Stimulated activated CD4-positive, alpha-beta T cell treated with anti-CD3 and anti-CD28 coated beads, Interleukin-15, amount 100 ng/mL, for 1 hour (primary cell): ENCODE measurements at places on chromosomes 1 and 21.

DNA sequence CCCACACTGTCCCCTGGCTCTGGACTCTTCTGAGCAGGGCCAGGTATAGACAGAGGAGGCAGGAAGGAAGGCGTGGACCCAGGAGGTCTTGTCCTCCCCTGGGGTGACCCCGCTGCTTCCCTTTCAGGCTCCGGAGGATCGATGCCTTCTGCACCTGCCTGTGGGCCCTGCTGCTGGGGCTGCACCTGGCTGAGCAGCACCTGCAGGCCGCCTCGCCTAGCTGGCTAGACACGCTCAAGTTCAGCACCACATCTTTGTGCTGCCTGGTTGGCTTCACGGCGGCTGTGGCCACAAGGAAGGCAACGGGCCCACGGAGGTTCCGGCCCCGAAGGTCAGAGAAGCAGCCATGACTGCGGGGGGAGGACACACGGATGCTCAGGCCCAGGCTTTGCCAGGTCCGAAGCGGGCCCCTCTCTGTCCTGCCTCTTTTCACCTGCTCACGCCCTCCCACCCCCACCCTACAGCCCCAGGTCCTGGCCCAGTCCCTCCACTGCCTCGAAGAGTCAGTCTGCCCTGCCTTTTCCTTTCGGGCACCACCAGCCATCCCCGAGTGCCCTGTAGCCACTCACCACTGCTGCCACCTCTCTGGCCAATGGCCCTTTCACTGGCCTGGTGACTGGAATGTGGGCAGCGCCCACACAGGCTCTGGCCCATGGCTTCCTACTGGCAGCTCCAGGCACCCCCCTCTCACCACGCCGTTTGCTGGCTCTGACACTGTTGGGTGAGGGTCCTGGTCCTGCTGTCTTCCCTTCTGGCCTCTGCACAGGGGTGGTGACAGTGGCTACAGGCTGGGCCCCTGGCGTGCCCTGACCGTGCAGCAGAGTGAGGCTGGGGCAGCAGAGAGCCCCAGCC lies 13.5 kb downstream of the TMEM201 start:
- DNase-seq, result no peak

DNA sequence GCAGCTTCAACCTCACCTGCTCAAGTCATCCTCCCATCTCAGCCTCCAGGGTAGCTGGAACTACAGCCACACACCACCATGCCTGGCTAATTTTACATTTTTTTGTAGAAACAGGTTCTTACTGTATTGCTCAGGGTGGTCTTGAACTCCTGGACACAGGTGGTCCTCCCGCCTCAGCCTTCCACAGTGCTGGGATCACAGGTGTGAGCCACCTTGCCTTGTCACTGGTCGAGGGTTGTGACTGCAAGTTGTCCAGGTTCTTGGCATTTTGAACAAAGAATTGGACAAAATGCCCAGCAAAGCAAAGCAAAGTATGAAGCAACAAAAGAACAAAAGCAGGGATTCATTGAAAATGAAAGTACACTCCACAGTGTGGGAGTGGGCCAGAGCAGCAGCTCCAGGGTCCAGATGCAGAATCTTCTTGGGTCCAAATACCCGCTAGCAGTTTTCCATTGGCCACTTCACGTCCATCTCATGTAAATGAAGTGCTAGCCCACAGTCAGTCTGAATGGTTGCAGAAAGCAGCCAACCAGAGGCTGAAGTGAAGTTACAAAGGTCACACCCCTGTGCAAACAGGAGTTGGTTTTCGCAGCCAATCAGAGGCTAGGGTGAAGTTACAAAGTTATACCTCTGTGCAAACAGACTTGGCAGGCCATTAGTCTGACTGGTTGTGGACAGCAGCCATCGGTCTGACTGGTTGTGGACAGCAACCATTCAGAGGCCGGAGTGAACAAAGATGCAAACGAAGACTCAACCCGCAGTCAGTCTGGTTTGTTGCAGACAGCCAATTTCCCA lies 109.5 kb upstream of the KIF26B start:
- no peak for DNase-seq

DNA sequence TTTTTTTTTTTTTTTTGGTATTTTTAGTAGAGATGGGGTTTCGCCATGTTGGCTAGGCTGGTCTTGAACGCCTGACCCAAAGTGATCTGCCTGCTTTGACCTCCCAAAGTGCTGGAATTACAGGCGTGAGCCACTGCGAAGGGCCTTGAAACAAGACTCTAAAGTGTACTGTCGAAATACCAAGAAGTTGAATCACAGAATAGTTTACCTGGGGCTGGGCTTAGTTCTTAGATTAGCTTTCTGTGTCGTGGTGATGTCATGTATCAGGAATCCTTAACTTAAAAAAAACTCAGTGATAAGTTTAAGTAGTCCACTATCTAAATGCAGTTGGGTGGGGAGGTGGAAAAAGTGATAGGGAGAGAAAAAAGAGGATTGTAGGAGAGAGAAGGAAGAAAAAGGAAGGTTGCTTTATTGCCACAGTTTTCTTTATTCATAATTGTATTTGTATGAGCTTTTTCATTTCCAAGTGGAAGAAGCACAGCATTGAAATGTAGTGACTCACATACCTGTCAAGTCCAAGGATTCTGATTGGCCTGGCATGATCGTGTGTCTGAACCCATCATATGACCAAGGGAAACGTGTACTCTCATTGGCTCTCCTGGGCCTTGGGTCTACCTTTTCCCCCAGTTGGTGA lies 13.4 kb downstream of the ITSN1 start:
- DNase-seq, result no peak

DNA sequence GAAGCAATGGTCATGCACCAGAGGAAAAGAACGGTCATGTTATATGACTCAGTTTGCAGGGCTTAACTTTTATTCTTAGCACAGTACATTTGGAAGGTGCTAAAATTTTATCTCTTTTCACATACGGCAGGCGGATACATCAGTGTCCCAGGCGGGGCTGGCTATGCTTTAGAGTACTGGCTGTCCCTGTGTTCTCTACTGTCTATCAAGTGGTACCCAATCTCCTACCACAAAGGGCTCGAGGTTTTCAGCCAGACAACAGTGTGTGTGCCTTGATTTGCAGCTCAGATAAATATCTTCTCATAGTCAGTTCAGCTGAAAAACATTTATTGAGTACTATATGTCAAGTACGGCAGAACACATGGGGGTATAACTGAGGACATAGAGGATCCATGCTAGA lies 65.3 kb downstream of the URB2 start:
- DNase-seq, result no peak

DNA sequence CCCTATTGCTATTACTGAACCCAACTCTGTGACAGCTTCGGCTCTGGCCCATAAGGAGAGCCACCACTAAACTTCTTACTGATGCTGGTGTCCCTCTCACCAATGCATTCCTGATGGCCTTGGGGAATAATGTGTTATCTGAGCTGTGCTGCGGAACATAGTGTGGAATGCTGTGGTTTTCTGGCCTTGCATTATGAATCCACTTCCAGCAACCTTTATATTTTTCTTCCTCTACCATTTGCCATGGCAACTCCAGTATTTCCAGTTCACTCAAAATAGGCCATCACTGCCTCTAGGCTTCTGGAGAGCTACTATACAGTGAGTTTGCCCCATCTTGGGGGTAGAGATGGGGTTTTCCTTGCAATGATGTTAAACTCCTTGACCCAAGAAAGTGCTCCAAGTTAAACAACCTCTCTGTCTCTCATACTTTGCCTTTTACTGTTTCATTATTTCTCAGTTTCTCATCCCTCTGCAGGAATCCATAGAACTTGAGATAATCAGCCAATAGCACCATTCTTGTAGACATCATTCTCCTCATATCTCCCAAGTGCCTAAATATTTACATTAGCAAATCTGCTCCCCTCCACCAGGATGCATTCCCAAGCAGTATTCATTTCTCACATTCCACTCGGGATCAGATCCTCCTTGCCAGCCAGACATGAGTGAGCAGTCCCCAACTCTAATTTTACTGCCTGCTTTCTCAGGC lies 11.1 kb upstream of the RAVER2 start:
- no peak for DNase-seq

GRCh38 chr1:212487774-212488435 lies 55.2 kb downstream of the NENF start:
- no peak for DNase-seq

DNA sequence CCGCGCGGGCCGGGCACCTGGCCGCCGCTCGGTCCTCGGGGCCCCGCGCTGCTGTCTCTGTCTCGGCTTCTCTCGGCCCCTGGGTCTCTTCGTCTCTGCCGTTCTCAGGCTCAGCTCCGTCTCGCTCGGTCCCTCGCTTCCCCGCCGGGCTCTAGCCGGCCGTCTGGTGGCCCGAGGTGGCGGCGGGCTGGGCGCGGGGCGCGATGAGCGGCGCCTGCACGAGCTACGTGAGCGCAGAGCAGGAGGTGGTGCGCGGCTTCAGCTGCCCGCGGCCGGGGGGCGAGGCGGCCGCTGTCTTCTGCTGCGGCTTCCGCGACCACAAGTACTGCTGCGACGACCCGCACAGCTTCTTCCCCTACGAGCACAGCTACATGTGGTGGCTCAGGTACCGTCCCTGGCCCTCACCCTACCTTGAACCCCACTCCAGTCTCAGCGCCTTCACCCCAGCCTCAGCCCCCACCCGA lies 355 bp downstream of the SHISAL2A start:
- peak; percentile 33 for DNase-seq
